Stimulated activated CD4-positive, alpha-beta T cell treated with anti-CD3 and anti-CD28 coated beads, Interleukin-4, amount 100 ng/mL, for 24 hours (primary cell): ENCODE measurements at places on chromosomes 1 and 21.

- DNase-seq: no peak
These were observed 48.0 kb downstream of the GPR161 start for GRCh38 chr1:168088511-168089325.

GRCh38 chr1:14138135-14138506 lies 438.1 kb downstream of the PRDM2 start:
- DNase-seq: no peak

GRCh38 chr21:21929789-21930188 lies 931.6 kb downstream of the NCAM2 start:
- DNase-seq: no peak

DNA sequence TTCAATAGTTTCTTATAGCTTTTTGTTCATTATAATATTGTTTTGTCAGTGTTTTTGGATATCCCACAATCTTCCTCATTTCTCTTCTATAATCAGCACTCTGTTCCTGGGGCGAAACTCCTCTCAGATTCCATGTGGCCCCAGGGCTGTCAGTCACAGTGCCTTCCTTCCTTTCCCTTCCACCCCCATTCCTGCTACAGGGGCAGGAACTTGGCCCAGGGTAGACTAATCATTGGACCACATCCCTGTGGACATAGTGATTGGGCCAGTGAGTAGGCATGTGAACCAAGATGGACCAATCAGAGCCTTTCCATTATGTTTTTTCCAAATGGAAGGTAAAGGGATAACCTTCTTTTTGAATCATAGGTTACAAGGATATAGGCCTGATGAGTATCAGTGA lies 78.3 kb downstream of the PGM1 start:
- no peak for DNase-seq

- DNase-seq: no peak
These were observed 3.1 kb upstream of the WNT9A start for GRCh38 chr1:227950735-227951346.
